ENCODE measurements at places on chromosomes 1 and 21.

DNA sequence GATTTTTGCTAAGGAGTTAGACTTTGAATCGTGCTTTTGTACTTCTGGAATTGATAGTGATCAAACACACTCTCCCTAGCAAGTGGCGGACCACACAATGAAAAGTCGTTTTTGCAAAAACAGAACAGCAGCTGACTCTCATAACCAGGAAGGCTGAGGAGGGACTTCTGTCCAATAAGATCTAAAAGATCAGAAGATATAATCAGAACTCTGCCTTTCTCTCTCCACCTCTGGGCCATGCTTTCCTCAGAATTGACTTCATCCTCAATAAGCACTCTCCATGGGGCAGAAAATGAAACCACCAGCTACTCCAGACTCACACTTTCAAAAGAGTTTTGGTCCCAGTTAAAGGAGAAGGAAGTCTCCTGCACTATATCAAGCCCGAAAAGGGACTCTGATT, 55.3 kb upstream of the SAMD13 start:
- no peak for DNase-seq

GRCh38 chr1:175498002-175498401, 245.4 kb downstream of the TNR start:
- no peak for DNase-seq

- no peak for DNase-seq
These were observed 25.8 kb downstream of the IL6R start for GRCh38 chr1:154430903-154431302.

- DNase-seq: no peak
These were observed 10.6 kb upstream of the RC3H1 start for GRCh38 chr1:174032671-174033222.

DNA sequence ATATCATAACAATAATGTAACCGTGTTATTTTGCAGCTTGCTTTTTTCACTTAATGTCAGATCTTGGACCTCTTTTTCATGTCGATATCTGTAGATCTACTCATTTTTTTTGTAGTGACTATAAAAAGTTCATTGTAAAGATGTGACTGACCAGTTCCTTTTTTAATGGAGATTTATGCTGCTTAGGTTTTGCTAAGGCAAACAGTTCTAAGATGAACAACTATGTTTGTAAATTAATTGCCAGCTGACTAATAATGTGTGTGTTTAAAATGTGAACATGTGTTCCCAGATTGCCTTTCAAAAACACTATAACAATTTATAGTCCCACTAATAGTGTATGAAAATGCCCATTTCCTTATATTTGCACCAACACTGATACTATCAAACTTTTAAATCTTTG, 18.1 kb upstream of the EPS8L3 start:
- DNase-seq: no peak

- DNase-seq: no peak
These were observed 37.2 kb upstream of the HNRNPU start for GRCh38 chr1:244901400-244902015.

- DNase-seq: no peak
These were observed 8.2 kb upstream of the CREG1 start for GRCh38 chr1:167561753-167562152.

- no peak for DNase-seq
These were observed 185.0 kb downstream of the CAMTA1 start for GRCh38 chr1:6970221-6970620.
